ENCODE measurements at places on chromosomes 4 and X.

DNA sequence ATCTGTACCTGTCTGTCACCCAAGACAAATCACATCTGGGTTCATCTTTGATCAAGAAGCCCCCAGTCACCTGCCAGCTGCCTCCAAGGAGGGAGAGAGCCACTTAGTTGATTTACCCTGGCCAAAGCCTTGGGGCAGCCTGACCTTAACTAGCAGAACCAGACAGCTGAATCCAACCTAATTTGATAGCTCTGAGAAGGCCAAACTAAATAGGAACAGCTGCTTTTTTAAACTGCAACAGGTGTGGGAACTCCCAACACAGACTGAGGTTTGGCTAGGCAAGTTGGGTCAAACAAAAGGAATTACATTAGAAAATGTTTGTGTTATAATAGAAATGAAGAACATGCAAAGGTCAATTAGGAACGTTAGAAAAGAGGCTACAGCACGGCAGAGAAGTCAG lies 375.7 kb downstream of the NLGN4X start:
- DNase-seq = no peak

- no peak for DNase-seq
Observed at GRCh38 chrX:39492497-39493162, 605.1 kb downstream of the BCOR start.

DNA sequence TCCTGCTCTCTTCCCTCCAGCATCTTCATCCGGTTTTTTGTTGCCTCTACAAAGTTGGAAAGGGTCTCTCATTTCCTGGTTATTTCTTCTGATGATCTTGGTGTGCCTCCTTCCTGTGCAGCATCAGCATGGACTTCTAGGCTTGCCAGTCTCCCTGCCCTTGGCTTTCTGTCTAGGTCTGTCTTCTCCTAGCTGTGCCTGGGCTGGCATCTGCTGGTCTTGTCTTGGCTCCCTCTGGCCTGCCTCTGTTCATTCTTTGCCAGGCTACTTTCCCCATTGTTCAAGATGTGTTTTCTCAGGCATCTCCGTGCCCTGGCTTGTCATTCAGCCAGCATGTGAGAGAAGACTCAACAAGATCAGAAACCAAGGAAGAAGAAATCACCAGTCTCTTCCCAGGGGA lies 9.7 kb downstream of the ZNF275 start:
- DNase-seq = no peak

DNA sequence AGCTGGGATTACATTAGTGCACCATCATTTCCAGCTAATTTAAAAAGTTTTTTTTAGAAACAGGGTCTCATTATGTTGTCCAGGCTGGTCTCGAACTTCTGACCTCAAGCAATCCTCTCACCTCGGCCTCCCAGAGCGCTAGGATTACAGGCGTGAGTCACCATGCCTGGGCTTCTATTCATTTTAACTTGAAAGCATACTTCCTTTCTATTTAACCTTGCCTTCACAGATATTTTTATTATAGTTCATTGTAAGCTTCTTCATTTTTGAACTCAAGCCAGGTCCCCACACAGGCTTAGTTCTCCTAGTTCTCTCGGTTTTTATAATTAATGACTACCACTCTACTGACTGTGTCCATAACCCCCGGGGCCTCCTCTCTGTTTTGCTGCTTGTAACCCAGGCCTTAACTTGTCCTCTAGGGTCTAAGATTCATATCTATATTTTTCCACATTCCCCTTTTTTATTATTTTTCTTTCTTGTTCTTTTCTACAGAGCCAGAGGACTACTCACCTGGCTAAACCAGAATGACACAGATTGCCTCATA lies 50.7 kb downstream of the SNX12 start:
- DNase-seq = no peak

DNA sequence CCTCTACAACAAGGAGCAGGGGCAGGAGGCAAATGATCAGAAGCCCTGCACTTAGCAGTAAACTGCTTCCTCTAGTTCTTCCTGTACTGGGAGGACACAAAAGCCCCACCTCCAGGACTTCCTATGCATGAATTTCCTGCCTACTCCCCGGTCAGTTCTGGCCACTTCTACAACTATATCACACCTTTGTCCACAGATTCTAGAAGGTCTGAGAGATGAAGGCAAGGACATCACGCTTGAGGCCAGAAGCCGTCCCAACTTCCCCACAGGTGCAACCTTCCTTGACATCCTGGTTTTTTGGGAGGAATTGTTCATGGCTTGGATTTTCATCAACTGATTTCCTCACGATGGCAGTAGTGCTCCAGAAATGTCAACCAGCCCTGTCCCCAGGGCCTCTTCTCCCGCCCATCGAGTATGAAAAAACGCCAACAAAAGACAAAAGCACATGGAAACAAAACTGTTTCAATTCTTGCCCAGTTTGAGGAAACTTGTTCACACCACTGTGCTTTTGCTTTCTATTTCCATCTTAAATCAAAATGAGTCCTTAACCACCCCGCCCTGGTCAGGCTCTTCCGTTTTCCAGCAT lies 206.5 kb upstream of the STK26 start:
- DNase-seq = peak; percentile 93

DNA sequence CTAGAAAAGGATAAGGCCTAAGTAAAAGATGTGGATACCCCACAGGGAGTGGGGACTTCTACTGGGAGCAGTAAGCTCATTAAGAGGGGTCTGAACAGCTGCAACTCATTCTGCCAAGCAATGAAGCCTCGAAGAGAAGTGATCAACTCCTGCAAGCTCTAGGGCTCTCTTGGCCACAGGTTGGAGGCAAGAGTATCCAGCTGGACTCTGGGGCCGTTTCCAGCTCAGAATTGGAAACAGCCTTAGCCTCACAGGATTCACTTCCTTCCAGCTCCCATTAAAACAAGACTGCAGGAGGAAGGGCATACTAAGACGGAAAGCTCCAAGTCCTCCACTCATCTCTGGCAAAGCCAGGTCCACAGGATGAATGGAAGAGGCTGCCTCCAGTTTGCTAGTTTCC lies 126.3 kb downstream of the ATG4A start:
- no peak for DNase-seq

DNA sequence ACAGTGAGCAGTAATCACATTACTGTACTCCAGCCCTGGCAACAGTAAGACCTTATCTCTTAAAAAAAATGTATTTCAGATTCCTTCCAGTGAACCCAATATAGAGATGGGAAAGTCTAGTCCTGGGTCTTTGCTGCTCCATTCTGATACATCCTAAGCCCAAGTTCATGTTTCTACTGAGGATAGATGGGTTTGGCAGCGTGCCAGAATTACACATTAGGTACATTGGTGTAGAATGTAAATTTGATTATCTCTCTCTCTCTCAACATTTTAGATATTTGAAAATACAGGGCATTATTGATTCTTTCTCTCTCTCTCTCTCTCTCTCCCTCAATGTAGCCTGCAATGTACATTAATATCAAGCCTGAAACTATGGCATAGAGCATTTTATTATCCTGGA lies 43.5 kb upstream of the ZNF330 start:
- no peak for DNase-seq

- no peak for DNase-seq
Observed at GRCh38 chr4:54107951-54108748, 8.2 kb downstream of the GSX2 start.

DNA sequence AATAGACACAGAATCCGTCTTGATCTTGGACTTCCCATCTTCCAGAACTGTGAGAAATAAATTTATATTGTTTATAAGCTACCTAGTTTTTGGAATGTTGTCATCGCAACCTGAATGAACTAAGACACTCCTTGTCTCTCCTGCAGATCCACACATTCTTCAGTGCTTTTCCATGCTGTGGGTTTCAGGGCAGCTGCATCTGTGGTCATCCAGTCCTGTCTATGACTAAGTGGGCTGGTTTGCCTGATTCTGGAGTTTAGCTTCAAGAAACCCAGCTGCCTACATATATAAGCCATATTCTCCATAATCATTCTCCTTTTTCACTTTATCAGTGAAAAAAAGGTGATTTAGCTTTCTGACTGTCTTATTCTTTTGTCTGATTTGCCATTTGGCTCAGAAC lies 170.3 kb upstream of the KIT start:
- no peak for DNase-seq

- no peak for DNase-seq
Observed at GRCh38 chrX:154094833-154095232, 2.7 kb downstream of the MECP2 start.

GRCh38 chr4:102638621-102639020 lies 122.1 kb downstream of the MANBA start:
- no peak for DNase-seq

- DNase-seq = no peak
Observed at GRCh38 chrX:37380924-37381323, 31.8 kb downstream of the PRRG1 start.

DNA sequence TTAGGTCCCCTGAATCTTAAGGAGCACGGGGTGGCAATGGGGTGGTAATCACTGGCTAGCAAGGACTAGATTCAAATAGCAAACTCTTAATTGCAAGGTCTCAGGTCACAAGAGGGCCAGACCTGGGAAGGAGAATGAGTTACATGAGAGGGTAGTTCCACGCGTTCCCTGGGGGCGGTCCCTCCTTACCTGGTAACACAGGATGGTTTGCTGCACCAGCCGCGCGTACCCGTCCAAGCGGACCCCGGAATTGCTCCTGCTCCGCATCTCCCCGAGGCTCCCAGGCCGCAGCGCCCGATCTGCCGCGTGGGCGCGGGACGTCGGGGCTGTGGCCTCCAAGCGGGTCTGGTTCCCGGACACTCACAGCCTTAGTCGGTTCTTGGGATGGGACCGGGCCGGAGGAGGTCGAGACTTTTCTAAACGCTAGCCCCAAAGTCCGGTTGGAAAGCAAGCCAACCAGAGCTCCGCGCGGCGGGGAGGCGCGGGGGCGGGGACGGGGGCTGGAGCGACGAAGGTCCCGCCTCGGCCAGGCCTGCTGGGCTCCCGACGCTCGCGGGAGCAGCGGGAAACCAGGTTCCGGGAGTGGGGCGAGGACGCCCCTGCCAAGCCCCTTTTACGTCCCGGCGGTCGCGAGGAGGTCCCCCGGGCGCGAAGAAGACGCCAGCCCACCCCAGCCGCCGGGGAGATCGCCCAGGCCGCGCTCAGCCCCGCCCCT lies at the start of gene PHKA2:
TSS of gene PHKA2 (minus strand) at position 449 of the 715 bp plus-strand sequence. CDS start at position 267, 182 bp downstream.
- peak; percentile 12 for DNase-seq

- no peak for DNase-seq
Observed at GRCh38 chrX:28998609-28999135, 411.4 kb downstream of the IL1RAPL1 start.

DNA sequence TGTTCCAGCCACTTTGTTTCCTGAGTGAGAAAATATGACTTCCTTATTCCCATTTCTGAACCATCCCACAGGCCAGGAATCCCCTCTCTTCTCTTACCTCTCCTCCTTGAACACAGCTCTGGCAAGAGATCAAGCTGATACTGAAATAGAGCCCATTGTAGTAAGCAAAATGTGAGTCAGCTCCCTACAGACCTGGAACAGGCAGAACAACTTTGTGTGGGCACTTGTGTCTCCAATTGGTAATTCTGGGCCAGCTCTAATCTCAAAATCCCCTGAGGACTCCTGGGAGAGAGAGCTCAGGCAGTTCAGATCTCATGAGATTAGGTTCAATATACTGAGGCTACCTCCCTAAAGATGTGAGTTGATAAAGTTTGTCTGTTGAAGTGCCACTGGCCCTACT lies 213.5 kb downstream of the GUCY2F start:
- DNase-seq = no peak

GRCh38 chrX:6890544-6891261 lies 256.8 kb upstream of the STS start:
- DNase-seq = no peak

DNA sequence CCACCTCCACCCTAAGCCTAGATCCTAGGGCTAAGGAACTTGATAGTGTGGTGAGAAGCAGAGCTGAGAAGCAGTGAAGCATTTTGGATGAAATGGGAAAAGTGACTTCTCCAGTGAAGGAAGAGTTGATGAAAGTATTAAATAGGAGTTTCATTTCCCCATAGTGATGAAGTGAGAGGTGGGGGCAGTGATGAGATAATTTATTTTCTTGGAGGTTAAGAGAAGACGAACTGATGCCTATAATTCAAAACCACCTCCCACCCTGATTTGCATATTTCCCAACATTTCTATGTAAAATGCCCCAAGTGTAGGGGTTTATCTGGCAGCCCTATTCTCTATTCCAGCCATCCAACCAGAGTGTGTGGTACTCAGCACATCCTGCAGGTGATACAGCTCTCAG lies 6.3 kb downstream of the LONRF3 start:
- DNase-seq = no peak

DNA sequence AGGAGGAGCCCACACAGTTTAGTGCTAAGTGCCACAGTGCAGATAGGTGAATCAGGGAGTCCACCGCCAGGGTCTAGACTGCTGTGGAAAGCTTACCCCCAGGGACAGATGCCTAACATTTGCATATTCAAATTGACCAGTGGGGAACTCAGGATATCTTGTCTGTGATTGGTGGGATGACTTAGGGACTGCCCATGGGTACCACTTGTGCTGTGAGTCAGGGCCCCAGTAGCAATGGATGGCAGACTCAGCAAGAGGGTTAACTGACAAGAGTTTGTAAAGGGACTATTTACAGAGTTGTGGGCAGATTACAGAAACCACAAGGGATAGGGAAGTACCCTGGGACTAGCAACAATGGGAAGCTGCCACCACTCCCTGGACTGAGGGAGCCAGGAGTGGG lies 282.1 kb downstream of the BCOR start:
- DNase-seq = no peak

DNA sequence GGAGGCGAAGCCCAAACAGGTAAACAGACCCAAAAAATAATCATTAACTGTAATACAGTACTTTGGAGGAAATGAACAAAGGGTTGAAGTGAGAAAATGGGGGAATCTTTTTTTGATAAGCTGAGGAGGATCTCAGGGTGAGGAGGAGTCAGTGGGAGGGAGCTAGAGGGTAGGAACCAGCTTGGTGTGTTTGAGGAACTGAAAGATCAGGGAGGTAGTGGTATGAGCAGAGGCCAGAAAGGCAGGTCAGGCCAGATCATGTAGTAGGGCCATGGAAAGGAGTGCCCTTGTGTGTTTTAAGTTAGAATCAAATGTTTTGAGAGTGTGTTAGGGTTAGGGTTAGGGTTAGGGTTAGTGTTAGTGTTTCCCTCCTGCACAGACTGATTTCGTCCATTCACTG lies 48.8 kb downstream of the PPP2R2C start:
- no peak for DNase-seq

DNA sequence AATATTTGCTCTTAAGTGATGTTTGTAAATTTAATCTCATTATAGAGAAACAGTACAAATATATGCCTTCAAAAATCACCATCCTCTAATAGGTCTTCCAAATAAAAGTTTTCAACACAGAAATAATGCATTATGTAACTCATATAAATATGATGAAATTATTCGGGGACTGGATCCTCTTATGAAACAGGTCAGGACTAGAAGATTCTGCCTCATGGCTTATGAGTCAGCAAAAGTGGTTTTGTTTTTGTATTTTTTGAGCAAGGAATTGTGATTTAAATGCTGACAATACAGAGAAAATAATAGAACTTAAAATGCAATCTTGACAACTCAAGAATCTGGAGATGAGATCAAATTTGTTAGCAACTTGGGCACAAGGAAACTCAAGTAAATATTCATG lies 179.7 kb upstream of the NDP start:
- DNase-seq = no peak

DNA sequence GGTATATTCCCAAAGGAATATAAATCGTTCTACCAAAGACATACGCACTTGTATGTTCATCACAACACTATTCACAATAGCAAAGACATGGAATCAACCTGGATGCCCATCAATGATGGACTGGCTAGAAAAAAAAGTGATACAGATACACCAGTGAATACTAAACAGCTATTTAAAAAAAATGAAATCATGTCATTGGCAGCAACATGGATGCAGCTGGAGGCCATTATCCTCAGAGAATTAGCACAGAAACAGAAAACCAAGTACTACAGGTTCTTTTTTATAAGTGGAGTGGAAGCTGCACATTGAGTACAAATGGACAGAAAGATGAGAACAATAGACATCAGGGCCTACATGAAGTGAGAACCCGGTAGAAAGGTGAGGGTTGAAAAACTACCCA lies 81.4 kb downstream of the ANTXR2 start:
- no peak for DNase-seq

GRCh38 chrX:46485897-46486296 lies 59.3 kb downstream of the ZNF674 start:
- no peak for DNase-seq
